ENCODE measurements at places on chromosomes 12 and 14.

- DNase-seq = no peak
Measured at GRCh38 chr12:32027684-32028365, 68.6 kb downstream of the RESF1 start.

DNA sequence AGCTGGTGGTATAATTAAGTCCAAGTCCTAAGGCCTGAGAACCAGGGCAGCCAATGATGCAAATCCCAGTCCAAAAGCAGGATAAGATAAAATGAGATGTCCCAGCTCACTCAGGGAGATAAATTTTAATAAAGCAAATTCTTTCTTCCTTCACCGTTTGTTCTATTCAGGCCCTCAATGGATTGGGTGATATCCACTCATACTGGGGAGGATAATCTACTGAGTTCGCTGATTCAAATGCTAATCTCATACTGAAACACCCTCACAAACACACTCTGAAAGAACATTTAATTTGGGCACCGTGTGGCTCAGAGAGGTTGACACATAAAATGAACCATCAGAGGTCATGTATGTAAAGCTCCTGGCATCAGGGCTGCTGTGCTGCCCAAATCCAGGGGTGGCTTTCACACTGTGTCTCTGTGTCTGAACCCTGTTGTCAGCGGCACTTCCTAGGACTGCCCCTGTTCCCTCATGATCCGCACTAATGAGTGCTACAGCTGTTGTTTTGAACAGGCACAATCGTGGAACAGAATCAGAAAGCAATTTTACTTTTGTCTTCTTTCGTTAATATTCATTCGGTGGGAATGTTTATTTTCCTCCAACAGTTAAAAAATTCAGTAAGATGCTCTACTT is 428.5 kb upstream of the FBXO33 start:
- no peak for DNase-seq

- DNase-seq = peak; percentile 56
Measured at GRCh38 chr12:106246891-106247673, 738 bp downstream of the CKAP4 start.

DNA sequence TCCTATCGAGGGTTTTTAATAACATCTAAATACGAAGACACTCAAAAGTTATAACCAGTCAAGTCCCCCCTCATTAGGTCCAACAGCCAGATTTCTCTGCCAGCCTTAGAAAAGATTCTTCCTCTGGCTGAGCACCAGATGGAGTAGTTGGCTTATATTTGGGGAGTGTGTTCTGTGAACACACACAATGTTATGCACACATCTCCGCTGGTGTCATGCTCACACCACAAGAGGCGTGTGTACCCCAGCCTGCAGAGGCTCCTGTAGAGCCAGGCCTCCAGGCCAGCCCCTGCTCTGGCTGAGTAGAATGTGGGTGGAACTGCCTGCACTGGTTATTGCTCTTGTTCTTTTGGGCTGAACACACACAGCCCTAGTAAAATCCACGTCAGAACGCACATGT is 64.0 kb downstream of the PIWIL1 start:
- DNase-seq = no peak

DNA sequence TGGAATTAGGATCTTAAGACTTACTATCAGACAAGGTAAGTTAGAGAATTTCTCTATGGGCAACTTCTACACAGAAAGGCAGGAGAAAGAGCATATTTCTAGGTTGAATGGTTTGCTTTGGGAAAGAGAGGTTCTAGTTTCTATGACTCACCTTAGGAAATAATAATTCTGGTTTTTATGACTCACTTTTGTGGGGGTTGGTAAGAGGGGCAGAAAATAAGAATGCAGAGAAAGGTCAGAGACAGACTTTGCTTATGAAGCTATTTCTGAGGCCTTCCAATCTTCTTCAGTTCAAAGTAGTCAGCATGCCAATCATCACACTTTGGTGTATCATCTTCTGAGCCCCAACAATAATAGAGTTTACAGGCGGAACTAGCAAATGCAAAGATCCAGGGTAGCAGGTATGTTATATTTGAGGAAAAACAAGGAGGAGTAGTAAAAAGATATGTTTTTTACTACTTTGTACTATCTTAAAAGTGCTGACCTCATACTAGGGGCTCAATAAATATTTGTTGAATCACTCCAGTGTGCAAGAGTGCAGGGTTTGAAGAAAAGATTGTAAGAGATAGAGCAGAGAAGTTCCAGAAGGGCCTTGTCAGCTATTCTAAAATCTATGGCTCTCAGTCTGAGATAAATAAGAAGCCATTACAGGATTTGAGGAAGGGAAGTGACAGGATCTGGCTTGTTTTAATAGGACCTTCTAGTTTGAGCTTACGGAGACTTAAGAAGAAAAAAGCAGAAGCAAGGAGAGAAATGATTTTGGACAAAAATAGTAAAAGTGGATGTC is 56.7 kb upstream of the LRFN5 start:
- peak; percentile 77 for DNase-seq

DNA sequence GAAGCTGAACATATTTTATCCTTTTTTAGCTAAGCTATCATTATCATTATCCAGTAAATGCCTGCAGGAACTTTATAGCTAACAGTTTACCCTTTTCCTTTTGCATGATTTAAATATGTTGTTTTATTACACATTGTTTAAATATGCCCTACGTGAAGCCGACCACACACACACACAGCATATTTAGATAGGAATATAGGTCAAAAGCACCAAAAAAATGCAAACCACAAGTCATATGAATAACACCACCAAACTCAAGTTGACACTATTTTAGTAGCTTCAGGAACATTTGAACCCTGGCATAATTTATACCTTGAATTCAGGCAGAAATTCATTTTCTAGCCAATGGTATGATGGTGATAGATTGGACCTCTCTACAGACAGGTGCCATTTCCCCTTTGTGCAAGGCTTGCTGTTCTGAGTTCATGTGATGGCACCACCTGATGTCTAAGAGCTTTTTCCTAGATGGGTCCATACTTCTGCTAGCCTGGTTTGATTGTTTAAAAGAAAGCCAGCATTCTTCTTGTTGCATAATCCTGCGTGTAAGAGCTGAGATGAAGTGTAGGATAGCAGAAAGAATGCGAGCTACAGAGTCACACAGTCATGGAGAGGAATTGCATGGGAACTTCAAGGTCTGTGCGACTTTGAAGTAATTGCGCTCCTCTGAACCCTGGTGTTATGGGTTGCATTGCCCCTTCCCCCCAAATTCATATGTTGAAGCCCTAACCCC is 454.8 kb upstream of the SOX5 start:
- peak; percentile 5 for DNase-seq

DNA sequence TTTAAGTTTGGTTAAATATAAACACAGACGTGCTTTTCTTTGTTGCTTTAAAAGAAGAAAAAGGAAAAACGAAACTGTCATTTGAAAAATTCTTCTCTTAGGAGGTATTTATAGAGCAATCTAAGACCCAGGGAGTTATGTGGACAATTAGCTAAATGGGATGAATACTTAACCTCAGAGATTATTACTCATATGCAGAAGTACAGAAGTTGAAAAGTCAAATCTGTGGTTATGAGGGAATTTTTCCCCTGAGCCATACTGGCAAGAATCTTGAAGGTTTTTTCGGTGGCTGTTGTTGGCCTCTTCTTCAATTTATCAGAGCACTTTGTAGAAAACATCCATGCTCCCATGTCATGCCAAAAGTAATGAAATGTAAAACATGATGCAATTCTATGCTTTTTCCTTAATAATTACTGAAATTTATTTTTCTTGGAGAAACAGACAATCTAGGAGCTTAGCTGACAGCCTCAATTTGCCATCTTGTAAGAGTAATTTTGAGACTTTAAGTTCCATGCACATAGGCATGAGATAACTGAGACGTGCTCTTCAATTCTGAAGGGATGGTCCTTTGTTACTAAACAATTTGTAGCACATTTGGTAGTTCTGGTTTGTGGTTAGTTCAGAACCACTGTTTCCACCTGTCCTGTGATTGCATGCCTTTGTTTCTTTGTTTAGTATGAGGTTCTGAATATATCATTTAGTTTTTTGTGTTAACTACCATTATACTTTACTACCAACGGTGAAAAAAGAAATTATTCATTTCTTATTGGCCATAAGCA is 126.6 kb downstream of the BCAT1 start:
- peak; percentile 84 for DNase-seq

DNA sequence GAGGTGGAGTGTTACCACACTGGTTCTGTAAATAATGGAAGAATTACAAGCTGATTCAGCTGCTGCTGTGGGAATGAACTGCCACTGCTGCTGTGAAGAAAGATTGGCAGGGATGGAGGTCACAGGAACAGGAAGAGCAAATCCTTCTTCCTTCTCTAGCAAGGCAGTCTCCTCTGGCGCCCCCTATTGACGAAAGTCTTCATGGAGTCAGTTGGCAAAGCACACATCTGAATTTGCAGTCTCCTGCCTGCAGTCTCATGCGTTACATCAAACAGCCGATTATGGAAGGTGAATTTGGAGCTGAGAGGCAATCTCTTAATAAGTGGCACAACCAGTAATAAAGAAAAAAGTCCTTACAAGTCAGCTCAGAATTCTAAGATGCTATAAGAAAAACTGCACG is 106.0 kb upstream of the TMTC1 start:
- peak; percentile 1 for DNase-seq

- no peak for DNase-seq
Measured at GRCh38 chr14:77224212-77224611, 42.6 kb downstream of the TMEM63C start.

GRCh38 chr12:121520586-121521086 is 60.2 kb downstream of the KDM2B start:
- no peak for DNase-seq

GRCh38 chr12:27208414-27208750 is 35.7 kb upstream of the STK38L start:
- no peak for DNase-seq

DNA sequence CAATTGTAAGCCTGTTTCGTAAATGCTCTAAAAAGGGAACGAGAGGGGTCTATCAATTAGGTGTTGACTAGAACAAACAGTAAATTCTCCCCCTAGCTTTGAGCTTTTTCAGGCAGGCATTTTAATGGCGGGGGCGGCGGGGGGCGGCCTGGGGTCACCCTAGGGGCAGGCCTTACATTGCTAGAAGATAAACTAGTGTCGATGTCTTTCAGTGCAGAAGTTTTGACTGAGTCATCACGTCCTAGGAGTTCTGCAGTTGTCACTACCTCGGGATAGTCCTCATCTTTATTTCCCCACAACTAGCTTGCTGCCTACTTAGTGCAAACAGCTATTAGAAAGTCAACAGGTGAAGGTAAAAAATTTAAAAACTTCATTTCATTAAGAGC is 1.6 kb downstream of the ATP6V1D start:
- DNase-seq = no peak

GRCh38 chr12:123006977-123007376 is 26.5 kb downstream of the ARL6IP4 start:
- DNase-seq = peak; percentile 15

GRCh38 chr12:131827961-131828534 is at the start of gene MMP17:
Gene MMP17 (plus strand): TSS chr12:131828393. CDS start chr12:131828495, 102 bp downstream.
- peak; percentile 65 for DNase-seq

DNA sequence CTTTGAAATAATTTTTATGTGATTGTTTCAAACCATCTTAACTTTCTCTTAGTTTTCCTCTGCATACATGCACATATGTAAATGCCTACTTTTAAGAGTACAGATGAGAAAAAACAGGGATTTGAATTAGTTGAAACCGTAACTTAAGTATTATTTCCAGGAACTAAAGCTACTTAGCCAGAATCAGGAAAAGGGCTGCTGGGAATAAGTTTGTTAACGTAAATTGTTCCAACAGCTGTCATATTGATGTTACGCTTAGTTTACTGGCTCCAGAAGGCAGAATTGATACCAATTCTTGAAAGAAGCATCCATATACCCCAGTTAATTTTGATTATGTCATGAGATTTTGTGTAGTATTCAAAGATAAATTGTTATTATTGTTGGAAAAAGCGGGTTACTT is 17.9 kb upstream of the KLRF1 start:
- no peak for DNase-seq

DNA sequence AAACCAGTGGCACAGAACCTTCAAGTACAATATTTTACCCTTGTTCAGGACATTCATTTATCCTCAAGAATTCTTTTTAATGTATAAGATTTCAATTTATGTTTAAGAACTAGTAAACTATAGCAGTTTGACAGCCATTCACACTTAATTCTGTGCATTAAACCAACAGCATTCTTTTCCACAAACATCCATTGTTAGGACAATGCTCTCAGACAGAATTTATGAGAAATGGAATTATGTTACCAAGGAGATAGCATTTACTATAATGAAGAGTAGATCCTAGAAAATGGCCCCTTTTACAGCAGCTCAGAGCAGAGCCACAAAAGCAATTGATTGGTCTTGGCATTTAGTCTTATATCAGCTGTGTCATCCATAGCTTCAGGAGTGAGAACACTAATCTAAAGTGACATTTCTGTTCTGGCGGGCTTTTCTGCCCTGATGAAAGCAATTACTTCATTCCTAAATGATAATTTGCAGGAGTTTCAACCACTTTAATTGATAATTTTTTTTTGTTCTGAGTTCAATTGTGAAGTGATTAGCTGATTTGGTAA is 268.9 kb downstream of the NPAS3 start:
- no peak for DNase-seq

GRCh38 chr14:64566651-64567122 is 16.9 kb downstream of the PPP1R36 start:
- peak; percentile 14 for DNase-seq

- no peak for DNase-seq
Measured at GRCh38 chr14:22849212-22849819, 12.9 kb downstream of the MMP14 start.

DNA sequence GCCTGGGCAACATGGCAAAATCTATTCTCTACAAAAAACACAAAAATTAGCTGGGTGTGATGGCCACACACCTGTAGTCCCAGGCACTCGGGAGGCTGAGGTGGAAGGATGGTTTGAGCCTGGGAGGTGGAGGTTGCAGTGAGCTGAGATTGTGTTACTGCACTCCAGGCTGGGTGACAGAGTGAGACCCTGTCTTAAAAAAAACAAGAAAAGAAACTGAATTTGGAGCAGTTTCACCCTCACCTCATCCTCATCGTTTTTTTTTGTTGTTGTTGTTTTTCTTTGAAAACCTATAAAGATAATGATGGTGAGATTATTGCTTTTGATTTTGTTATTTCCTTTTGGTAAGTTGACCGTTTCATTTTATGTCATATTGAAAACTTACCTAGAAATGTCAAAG is 60.7 kb downstream of the SLC38A6 start:
- no peak for DNase-seq

- DNase-seq = no peak
Measured at GRCh38 chr14:88503754-88504406, 50.9 kb downstream of the PTPN21 start.

DNA sequence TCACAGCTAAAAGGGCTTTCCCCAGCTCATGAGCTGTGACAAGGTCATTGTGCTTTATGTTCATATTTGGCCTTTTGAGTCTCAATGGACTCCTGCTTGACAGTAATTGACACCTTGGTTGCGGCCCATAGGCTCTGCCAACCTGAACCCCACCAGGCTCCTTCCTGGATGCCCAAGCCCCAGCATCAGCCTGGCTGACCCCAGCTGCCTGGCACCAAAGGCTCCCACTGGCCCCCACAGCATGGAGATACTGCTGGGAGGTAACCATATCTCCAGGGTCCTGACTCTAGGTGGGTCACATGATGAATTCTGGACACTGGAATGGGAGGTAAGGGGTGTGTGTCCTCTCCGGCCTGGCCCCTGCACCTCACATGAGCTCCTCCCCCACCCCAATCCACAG is 50.2 kb downstream of the CLMN start:
- no peak for DNase-seq

GRCh38 chr14:99519931-99520421 is 38.8 kb downstream of the CCNK start:
- DNase-seq = no peak

- no peak for DNase-seq
Measured at GRCh38 chr12:51867371-51867770, 18.9 kb upstream of the FIGNL2 start.
